Renal cortex interstitium (tissue), 15 donors: ENCODE measurements at places on chromosomes 16 and 17. TPM values are rescaled to one million over a fixed set of nuclear protein-coding genes. Genes with fewer than 3 reads are reported as not detected.

- DNase-seq, result no peak
These were observed 168.6 kb downstream of the FTO start for GRCh38 chr16:53872248-53873221.

DNA sequence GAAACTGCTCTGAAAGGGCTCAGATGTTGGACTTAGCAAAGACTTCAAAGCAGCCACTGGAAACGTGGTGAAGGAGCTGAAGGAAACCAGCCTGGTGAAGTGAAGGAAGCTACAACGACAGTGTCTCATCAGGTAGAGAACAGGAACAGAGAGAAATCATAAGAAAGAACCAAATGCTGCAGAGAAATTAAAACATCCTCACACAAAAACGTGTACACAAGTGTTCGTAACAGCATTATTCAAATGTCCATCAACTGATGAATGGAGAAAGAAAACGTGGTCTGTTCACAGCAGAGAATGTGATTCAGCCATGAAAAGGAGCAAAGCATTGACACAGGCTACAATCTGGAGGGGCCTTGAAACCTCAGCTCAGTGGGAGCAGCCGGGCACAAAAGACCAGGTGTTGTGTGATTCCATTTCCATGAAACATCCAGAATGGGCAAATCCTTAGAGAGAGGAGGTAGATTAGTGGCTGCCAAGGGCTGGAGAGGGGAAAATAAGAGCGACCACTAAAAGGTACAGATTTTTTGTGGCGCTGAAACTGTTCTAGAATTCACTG, 26.9 kb downstream of the IFT140 start:
- DNase-seq, result no peak

GRCh38 chr17:48611681-48612455, 1.1 kb upstream of the HOXB7 start:
- DNase-seq, result no peak

TNFRSF17 gene
- polyA plus RNA-seq, result 0.19 TPM

SMIM5 gene
- 5.7 TPM for polyA plus RNA-seq
